CD4-positive, alpha-beta T cell treated with Interleukin-1 beta for 1 hour (primary cell): ENCODE measurements at places on chromosomes 1 and 21.

- no peak for DNase-seq
These were observed 44.3 kb downstream of the HUNK start for GRCh38 chr21:31917108-31917507.

GRCh38 chr1:31182352-31182751 lies 57.3 kb downstream of the NKAIN1 start:
- peak; percentile 34 for DNase-seq

DNA sequence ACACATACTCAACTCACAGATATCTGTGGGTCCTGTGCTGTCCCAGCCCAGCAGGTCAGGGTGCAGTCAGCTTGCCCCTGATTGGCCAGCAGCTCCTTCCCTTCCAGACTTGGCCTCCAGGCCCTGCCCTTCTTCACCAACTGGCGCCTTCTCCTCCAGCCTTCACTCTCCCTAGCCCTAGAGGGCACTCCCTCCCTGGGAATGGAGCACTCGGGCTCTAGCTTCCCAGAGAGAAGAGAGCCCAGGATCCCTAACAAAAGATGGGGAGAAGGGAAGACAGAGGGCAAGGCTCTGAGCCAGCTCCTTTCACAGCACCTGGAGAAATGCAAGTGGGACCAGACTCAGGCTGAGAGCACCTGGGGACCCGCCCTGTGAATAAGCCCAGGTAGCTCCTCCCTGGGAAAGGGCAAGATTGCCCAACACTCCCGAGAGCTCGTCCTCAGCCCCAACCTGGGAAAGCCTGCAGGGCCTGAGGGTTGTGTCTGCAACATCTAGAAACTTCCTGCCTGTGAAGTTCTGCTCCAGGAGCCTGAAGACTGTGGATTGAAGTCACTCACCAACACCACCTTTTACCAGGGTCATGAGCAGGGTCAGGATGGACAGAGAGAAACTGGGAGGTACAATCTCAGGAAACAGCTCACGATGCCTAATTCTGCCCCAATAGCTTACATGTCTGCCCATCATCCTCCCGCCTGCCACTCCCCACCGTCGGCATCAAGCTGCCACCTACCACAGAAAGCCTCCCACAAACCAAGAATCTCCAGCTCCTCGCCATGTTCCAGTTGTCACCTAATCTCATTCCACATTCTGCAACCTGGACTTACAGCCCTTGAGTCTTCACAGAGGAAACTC lies at the start of gene PGLYRP4:
TSS of gene PGLYRP4 (minus strand) at position 331 of the 852 bp plus-strand sequence. CDS start 909 bp downstream, outside the sequence.
- no peak for DNase-seq

GRCh38 chr1:94104776-94105580 lies 16.0 kb downstream of the ABCA4 start:
- no peak for DNase-seq

DNA sequence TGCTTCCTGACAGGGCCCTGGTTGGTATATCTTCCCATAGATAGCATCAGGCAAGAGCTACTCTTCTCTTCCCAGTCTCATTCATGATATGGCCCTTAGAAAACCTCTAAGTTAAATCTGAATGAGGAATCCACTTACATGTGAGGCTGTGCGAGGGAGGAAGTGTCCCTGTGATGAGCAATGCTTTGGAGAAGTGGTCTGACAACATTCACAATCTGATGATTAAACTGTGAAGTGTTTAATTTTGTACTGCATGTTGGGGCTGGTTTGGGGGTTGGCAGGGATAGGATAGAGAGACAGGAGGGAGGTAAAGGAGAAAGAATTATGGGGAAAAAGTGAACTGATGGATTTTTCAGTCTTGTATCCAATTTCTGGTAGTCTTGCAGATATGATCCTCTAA lies 421.2 kb upstream of the DAB1 start:
- no peak for DNase-seq

GRCh38 chr21:38037416-38037815 lies 121.2 kb upstream of the KCNJ6 start:
- DNase-seq: no peak

DNA sequence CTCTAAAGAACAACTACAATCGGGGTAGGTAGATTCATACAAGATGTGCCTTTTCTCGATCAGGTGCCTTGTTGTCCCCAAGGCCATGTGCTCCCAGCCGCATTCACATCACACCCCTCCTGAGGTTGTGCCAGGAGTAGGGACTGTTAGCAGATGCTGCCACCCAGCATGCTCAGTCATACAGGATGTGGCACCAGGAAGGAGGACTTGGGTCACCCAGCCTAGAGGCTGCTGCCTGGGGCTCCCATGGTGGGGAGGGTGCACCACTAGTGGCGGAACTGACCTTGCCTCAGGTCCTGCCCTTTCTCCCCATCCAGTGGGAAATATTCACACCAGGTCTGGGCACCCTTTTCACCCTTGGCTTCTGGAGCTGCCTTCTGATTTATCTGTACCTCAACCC lies 8.3 kb downstream of the TEX35 start:
- DNase-seq: no peak

DNA sequence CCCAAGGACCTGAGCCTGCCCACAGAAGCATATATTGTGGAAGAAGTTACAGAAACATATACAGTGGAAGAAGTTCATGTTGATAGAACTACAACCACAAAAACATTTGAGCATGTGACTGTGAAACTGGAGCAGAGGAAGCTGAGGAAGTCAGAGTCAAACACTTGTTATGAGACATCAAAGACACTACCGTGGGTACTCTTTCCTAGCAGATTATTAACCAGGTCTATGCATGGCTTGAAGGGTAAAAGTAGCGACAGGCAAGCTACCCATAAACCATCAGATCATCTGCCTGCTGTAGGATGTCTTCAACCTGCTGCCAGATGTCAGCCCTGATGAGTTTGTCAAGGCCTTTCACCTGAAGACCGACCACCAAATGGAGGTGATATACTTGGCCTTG lies 35.8 kb downstream of the IVNS1ABP start:
- peak; percentile 55 for DNase-seq

DNA sequence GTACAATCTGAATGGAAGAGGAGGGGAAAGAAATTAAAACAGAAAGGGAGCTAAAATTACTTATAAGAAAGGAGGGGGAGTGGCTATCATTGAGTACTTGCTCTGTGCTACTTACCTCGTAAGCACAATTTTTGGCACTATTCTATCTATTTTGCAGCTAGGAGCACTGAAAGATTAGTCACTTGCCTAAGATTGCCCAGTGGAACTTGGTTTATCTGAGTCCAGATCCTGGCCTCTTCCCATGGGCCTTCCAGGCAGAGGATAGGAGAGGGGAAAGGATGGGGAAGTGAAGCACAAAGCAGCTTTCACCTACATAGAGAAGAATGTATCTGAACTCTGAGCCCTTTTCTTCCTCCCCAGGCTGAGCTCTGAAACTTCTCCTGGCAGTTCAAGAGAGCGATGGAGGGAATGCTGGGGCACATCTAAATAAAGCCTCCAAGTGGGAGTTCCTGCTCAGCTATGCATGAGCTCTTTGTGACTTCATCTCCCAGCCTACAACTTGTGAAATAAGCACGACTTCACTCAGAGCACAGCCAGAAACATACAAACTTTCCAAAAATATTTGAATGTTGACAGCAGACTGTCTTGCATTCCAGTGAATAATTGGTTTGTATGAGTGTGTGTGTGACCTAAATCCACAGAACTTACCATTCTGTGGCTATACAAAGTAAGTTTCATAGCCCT lies 29.4 kb downstream of the HMGB4 start:
- no peak for DNase-seq

- no peak for DNase-seq
These were observed 182.1 kb downstream of the RHOU start for GRCh38 chr1:228917342-228917741.

DNA sequence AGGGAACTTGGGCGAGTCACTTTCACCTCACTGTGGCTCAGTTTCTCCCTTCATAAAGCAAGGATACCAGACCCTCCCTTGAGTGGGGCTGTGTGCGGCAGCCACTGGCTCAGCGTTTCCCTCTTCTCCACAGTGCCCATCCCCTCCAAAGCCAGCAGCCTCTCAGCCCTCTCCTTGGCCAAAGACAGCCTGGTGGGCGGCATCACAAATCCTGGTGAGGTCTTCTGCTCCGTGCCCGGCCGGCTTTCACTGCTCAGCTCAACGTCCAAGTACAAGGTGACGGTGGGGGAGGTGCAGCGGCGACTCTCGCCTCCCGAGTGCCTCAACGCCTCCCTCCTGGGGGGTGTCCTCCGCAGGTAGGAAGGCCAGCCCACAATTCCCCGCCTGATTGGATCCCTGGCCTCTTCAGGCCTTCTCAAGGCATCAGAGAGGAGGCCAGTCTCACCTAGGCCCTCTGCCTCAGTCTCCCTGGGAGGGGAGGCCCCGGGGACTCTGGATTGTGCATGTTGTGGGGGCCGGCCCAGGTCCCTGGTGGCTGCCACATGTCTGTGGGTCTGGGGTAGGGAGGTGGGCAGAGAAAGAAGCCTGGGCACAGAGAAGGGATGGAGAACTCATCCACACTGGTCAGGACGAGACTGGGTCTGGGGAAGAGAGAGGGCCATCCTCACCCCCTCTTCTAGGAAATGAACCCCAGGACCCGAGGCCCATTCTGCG lies 15.2 kb downstream of the TFAP2E start:
- DNase-seq: no peak

- DNase-seq: no peak
These were observed 5.4 kb downstream of the NECTIN4 start for GRCh38 chr1:161083748-161084596.

DNA sequence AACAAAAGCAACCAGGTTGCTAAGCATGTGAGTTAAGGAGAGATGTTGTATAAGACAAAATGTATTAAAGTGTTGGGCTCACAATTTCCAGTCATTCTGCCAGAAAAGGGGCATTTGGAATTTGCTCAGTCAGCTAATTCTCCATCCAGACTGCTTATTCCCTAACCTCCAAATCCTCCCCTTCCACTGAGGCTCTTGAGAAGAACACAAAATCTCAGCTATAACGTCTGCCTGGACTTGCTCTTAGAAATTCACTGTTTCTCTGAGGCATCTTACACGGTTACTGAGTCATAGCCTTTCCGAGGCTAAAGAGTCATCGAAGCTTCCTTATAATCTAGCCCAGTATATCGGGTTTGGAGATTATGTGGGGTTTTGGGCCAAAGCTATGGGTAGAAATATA lies 548.2 kb upstream of the ADGRL4 start:
- DNase-seq: no peak

GRCh38 chr1:1627829-1628753 lies 3.9 kb upstream of the MMP23B start:
- no peak for DNase-seq

GRCh38 chr1:152932170-152932811 lies 14.7 kb upstream of the SPRR5 start:
- no peak for DNase-seq

DNA sequence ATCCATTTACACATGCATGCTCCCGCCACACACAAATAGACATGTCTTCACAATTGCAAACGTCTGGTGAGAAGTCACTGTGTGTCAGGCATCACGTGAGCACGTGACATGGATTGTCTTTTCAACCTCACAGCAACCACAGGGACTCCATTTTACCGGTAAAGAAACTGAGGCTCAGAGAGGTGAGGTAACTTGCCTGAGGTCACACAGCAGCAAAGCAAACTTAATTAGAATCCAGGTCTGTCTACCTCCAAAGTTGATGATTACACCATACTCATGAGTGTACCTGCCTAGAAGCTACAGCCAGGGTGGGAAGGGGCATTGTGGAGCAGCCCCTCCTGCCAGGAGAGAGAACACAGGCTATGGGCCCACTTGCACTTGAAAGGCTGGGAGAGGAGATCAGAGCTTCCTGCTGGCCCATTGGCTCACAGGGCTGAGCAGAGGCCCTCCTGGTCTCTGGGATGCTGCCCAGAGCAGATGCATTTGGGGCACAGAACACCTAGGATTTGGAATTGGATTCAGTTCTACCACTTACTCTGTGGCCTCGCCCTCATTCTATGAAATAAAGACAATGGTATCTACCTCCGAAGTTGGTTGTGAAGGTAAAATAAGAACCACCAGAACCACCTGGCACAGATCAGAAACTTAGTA lies 44.4 kb upstream of the SELENON start:
- no peak for DNase-seq

GRCh38 chr1:160711602-160712311 lies at the start of gene CD48:
CD48 (minus strand) TSS chr1:160711822; CDS start chr1:160711763, 59 bp downstream.
- peak; percentile 75 for DNase-seq

GRCh38 chr1:41277371-41277975 lies 35.4 kb upstream of the SCMH1 start:
- no peak for DNase-seq

GRCh38 chr1:84795966-84796600 lies 96.9 kb downstream of the LPAR3 start:
- no peak for DNase-seq

DNA sequence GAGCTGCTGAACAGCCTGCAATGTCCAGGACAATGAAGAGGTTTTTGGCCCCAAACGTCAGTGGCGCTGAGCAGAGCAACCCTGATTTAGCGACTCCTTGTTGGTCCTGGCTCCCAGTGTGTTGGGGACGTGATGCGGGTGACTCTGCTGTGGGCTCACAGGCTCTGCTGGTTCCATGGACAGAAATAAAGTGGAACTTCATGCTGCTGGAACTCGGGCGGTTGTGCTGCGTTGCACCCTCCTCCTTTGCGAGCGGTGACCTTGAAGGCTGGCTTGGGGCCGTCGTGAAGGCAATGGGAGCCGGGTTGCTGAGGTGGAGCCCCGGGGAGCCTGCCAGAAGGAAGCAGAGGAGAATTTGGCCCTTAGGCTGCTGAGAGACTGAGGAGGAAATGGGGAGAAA lies 122.6 kb upstream of the C1orf174 start:
- no peak for DNase-seq

DNA sequence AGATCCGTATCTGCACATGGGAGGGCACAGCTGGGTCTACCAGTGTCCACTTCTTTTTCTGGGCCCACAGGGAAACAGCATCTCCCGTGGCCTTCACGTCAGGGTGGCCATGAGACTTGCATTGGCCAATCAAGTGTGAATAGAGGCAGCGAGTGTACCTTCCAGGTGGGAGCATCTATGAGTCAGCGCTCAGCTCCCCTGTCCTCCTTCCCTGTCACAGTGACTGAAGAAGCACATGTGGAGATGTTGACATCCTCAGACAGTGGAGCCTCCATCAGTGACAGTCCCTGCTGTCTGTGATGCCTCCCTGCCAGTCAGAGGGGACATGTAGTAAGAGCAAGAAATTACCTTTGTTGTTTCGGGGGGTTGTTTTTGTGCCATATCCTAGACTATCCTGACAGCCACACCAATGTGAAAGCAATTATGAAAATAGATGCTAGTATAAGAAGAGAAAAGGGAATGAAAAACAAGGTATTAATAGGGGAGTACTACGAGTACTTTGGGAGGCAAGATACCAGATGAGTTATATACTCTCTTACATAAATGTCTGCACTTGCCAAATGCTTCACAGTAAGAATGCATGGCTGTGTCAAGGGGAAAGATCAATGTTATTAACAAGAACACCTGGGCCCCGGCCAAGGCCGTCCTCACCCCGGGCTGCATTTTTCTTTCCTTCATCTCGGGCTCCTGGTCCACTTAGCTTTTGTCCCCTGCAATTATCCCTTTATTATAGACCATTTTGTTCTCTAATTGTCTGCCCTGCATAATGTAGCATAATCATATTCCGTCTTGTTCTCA lies 86.0 kb downstream of the MATN1 start:
- no peak for DNase-seq
